A673 (cell line): ENCODE measurements at places on chromosomes 3 and 15. TPM values are rescaled to one million over a fixed set of nuclear protein-coding genes. Genes with fewer than 3 reads are reported as not detected.

GRCh38 chr3:14802381-14802731 lies 16.4 kb upstream of the FGD5 start:
- H3K27me3 ChIP-seq, result peaks cover 49% of the 10 kb centered on the region
- H3K36me3 ChIP-seq, result no peaks in the 10 kb centered on the region
- no peaks in the 10 kb centered on the region for H3K4me1 ChIP-seq
- no peak overlapping the region for H3K27ac ChIP-seq
- no peak overlapping the region for H3K4me3 ChIP-seq

Gene STAC
- 1.9 and 2.0 TPM in 2 replicates for total RNA-seq

Gene PLXNB1
- 24.6 and 38.0 TPM in 2 replicates for total RNA-seq

Gene CNTN6
- total RNA-seq, result 0.28 and 1.4 TPM in 2 replicates

Gene LRRC2
- 0.24 and 0.28 TPM in 2 replicates for total RNA-seq

DNA sequence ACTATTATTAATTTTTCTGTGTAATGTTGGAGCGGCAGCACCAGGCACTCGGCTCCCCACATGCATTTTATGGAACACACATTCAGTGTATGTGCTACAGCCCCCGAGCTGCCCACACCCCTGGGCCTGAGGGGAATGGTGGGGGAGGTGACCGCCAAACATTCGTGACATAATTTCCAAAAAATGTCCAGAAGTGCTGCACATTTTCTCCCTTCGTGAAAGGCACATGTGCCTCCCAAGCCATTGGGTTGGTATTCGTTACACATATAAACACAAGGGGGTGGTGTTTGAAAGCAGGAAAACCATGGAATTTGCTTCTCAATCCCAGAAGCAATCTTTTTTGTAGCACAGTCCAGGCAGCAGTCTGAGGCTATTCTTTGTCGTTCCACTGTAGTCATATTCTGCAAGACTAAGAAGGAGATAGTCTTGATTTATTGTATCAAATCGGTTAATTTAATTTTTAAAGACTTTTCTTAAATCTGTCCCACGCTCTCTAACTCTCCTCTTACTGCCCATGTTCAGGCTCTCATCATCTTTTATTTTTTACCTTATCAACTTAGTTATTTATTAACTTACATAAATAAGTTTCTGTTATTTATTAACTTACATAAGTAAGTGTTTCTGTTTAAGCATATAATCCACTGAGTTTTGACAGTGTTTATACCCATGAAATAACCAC lies 39.2 kb upstream of the POLR2M start:
- H3K27ac ChIP-seq, result no peak overlapping the region
- H3K36me3 ChIP-seq, result no peaks in the 10 kb centered on the region
- H3K4me1 ChIP-seq, result no peaks in the 10 kb centered on the region
- peaks cover 8% of the 10 kb centered on the region for H3K27me3 ChIP-seq
- DNase-seq, result peak; percentile 53

DNA sequence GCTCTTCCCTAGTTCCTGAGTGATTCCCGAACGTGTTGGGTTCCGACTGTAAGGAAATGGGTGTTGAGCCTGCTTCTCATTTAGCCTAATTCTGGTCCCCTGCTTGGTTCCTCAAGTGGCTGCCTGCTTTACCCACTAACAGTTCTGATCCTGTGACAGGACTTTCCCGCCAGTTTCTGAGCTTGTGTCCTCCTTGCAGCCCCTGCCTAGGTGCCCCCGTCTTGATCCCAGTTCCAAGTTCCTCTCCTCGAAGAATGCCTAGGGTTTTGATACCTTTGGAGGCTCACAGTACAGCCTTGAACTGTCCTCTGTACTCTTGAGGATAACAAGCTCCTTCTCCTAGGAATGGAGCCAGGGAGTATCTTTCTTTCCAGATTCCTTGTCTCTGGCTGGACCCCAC lies 12.0 kb upstream of the RASGRF1 start:
- no peak overlapping the region for H3K4me3 ChIP-seq
- no peaks in the 10 kb centered on the region for H3K36me3 ChIP-seq
- H3K4me1 ChIP-seq, result peaks cover 3% of the 10 kb centered on the region
- no peak overlapping the region for H3K27ac ChIP-seq
- no peak for DNase-seq
- H3K27me3 ChIP-seq, result peaks cover 61% of the 10 kb centered on the region

Gene PLEKHO2
- 7.7 and 8.9 TPM in 2 replicates for total RNA-seq

Gene GOLGA8J
- total RNA-seq, result 0.22 TPM in 1 of 2 replicates, not detected in the other

- no peak for DNase-seq
Measured at GRCh38 chr3:57877116-57877515, 121.0 kb downstream of the SLMAP start.

DNA sequence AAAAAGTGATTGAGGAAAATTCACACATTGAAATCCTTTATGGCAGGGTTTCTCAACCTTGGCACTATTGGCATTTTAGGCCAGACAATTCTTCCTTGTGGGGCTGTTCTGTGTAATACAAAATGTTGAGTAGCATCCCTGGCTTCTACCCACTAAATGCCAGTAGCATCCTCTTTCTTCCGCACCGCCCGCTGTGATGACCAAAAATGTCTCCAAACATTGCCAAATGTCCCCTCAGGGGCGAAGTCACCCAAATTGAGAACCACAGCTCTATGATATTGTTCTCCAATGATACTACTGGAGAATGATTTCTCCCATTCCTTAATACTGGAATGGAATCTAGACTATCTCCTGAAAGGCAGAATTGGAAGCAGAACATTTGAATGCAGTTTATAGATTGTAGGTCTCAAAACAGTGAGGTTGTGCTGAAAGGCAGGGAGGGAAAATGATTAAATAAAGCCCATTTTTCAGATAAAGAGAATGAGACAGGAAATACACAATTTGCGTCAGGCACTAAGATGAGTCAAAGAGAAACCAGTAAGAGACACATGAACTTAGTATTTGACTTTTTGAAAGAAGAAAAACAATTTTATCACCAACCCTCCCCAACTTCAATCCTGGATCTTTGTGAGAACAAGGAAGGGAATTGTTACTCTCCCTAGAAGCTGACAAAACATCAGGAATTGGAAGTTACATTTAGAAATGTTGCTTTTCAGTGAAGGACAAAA lies 101.6 kb upstream of the TNIK start:
- H3K4me1 ChIP-seq, result no peaks in the 10 kb centered on the region
- no peaks in the 10 kb centered on the region for H3K36me3 ChIP-seq
- no peak for DNase-seq

Gene DCBLD2
- total RNA-seq, result 29.9 and 33.6 TPM in 2 replicates

Gene GANC
- 23.7 and 28.2 TPM in 2 replicates for total RNA-seq

GRCh38 chr3:64936556-64936955 lies 248.8 kb upstream of the ADAMTS9 start:
- H3K27ac ChIP-seq, result no peak overlapping the region
- no peaks in the 10 kb centered on the region for H3K36me3 ChIP-seq
- H3K4me1 ChIP-seq, result no peaks in the 10 kb centered on the region
- H3K4me3 ChIP-seq, result no peak overlapping the region

Gene TGM5
- not detected in 2 replicates for total RNA-seq

Gene ATP2B2
- total RNA-seq, result 0.17 and 0.35 TPM in 2 replicates

Gene TRIM59
- 12.8 and 15.3 TPM in 2 replicates for total RNA-seq

DNA sequence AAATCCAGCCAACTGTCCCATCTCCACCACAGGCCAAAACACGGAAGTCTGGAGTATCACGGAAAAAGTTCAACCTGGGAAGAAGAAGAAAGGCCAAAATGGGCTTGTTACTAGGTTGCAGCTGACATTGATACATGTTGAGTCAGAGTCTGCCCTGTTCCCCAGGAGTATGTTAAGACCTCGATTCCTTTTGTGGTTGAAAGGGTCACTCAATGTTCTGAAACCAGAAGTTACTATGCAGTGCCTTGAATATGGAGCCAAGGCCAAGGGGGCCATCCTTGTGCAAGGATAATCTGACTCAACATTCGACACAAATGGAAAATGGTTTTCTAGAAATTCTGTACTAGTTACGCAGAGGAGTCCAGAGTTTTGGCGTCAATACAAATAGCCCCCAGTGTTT lies 104.2 kb downstream of the DGKG start:
- peaks cover 18% of the 10 kb centered on the region for H3K4me1 ChIP-seq
- H3K27me3 ChIP-seq, result no peaks in the 10 kb centered on the region
- no peak overlapping the region for H3K4me3 ChIP-seq
- no peaks in the 10 kb centered on the region for H3K36me3 ChIP-seq

Gene IL5RA
- total RNA-seq, result not detected in 2 replicates

Gene GMNC
- total RNA-seq, result 1.9 and 3.7 TPM in 2 replicates

GRCh38 chr15:29756358-29757267 lies 65.7 kb downstream of the TJP1 start:
- no peaks in the 10 kb centered on the region for H3K36me3 ChIP-seq
- H3K4me1 ChIP-seq, result peaks cover 4% of the 10 kb centered on the region
- H3K4me3 ChIP-seq, result no peak overlapping the region

DNA sequence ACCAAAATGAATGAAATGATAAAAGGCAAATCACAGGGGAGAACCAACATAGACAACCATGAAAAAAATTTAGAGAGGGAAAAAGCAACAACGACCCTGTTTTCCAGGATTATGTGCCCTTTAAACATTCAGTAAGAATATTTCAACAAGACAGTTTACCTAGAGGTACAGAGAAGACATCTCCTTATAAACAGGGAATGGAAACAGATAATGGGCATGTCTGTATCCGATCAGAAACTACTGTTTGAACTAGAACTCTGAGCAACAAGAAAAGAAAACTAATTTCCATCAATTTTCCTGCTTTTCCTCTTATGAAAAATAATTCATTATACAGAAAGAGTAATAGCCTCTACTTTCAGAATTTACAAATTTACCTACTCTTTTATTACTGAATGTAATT lies 39.3 kb downstream of the DLG1 start:
- H3K27ac ChIP-seq, result peak overlapping the region; percentile 68
- H3K4me3 ChIP-seq, result peak overlapping the region; percentile 1
- DNase-seq, result no peak
- peaks cover 55% of the 10 kb centered on the region for H3K4me1 ChIP-seq
- no peaks in the 10 kb centered on the region for H3K36me3 ChIP-seq

- H3K27me3 ChIP-seq, result peaks cover 5% of the 10 kb centered on the region
- no peaks in the 10 kb centered on the region for H3K36me3 ChIP-seq
- peaks cover 28% of the 10 kb centered on the region for H3K4me1 ChIP-seq
- H3K4me3 ChIP-seq, result no peak overlapping the region
- DNase-seq, result no peak
Measured at GRCh38 chr3:127217596-127218453, 24.9 kb downstream of the PRR23E start.

GRCh38 chr3:32937331-32937730 lies 14.1 kb upstream of the CCR4 start:
- H3K4me1 ChIP-seq, result no peaks in the 10 kb centered on the region
- DNase-seq, result no peak
- H3K4me3 ChIP-seq, result no peak overlapping the region

Gene TLR9
- not detected in 2 replicates for total RNA-seq

- no peak overlapping the region for H3K4me3 ChIP-seq
- no peak overlapping the region for H3K27ac ChIP-seq
- H3K4me1 ChIP-seq, result no peaks in the 10 kb centered on the region
- no peaks in the 10 kb centered on the region for H3K27me3 ChIP-seq
Measured at GRCh38 chr3:114697401-114697800, 403.6 kb downstream of the TIGIT start.

- no peak for DNase-seq
- H3K27me3 ChIP-seq, result peaks cover 23% of the 10 kb centered on the region
- no peaks in the 10 kb centered on the region for H3K4me1 ChIP-seq
- H3K27ac ChIP-seq, result no peak overlapping the region
- H3K4me3 ChIP-seq, result no peak overlapping the region
Measured at GRCh38 chr3:169528289-169528688, 135.2 kb downstream of the MECOM start.

DNA sequence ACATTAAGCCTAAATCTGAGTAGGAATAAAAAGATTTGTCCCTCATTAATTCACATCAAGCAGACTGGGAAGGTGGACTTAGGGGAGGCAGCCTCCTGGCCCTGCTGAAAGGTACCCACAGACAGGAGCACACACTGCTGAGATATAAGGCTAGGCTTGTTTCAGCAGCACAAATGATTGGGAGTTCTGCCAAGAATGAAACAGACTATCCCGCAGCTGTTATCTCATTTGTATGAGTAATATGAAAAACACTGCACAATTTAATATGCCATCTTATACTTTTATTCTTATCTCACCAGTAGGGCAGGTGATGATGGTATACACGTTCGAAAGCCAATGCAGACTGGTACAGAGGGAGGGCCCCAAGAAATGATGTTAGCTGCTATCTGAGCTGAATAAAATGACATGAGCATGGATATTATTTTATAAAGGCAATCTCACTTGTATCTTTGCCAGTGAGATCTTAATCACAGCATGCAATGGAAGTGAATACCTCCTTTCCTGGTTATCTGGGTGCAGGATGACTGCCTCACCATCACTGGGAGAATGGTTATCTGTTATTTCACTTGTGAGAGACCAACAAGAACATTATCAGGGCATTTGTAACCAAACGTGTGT lies 258.7 kb upstream of the PPP2R3A start:
- no peaks in the 10 kb centered on the region for H3K4me1 ChIP-seq
- DNase-seq, result no peak
- H3K36me3 ChIP-seq, result no peaks in the 10 kb centered on the region
- H3K27me3 ChIP-seq, result no peaks in the 10 kb centered on the region

- H3K27me3 ChIP-seq, result no peaks in the 10 kb centered on the region
- no peaks in the 10 kb centered on the region for H3K36me3 ChIP-seq
- DNase-seq, result no peak
- no peaks in the 10 kb centered on the region for H3K4me1 ChIP-seq
Measured at GRCh38 chr3:69803681-69804270, 64.5 kb downstream of the MITF start.

Gene MAP1A
- 65.8 and 83.8 TPM in 2 replicates for total RNA-seq

Gene ANKDD1A
- total RNA-seq, result 2.3 and 3.5 TPM in 2 replicates

DNA sequence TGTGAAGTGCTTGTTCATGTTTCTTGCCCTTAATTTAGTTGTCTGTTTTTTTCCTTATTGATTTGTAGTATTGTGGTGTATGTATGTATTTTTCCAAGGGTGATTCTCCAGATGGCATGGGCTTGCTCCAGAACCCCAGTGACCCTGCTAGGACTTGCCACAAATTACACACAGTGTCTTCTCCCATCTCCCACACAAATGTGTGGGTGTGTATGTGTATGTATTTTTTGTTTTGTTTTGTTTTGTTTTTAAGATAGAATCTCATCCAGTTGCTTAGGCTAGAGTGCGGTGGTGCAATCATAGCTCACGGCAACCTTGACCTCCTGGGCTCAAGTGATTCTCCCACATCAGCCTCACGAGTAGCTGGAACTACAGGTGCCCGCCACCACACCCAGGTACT lies 36.2 kb upstream of the ARID3B start:
- DNase-seq, result no peak
- no peak overlapping the region for H3K27ac ChIP-seq
- no peaks in the 10 kb centered on the region for H3K27me3 ChIP-seq
- no peak overlapping the region for H3K4me3 ChIP-seq
- no peaks in the 10 kb centered on the region for H3K4me1 ChIP-seq

Gene BAHD1
- 32.7 and 33.5 TPM in 2 replicates for total RNA-seq

Gene C2CD4A
- 0.22 and 0.34 TPM in 2 replicates for total RNA-seq

- H3K27me3 ChIP-seq, result no peaks in the 10 kb centered on the region
- H3K36me3 ChIP-seq, result no peaks in the 10 kb centered on the region
- H3K27ac ChIP-seq, result no peak overlapping the region
- no peak for DNase-seq
- no peaks in the 10 kb centered on the region for H3K4me1 ChIP-seq
Measured at GRCh38 chr15:63719281-63719680, 114.5 kb downstream of the HERC1 start.

DNA sequence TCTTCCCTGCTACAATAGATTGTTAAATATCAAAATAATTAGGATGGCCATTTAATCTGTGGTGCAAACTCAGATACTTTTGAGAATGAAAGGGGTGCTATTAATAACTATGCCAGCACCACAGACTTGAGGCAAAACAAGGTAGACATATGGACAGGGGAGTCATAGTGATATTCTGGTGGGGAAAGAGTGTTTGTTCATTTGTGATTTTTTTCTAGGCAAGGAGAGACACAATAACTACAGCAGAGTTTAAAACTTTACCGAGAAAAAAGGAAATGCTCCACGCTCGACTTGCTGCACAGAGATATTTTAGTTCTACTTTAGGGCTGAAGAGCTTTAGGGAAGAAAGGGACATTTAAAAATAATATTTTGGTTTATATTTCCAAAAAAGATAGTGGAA lies 611.2 kb upstream of the GRM7 start:
- no peak overlapping the region for H3K4me3 ChIP-seq
- H3K36me3 ChIP-seq, result no peaks in the 10 kb centered on the region
- no peak for DNase-seq
- no peaks in the 10 kb centered on the region for H3K4me1 ChIP-seq
- H3K27me3 ChIP-seq, result peaks cover 7% of the 10 kb centered on the region

Gene WDR93
- not detected in 2 replicates for total RNA-seq
